Stimulated activated CD4-positive, alpha-beta T cell treated with anti-CD3 and anti-CD28 coated beads, Interleukin-4, amount 100 ng/mL, for 24 hours (primary cell): ENCODE measurements at places on chromosomes 2 and 18.

GRCh38 chr18:8708670-8709069, 3.3 kb downstream of the MTCL1 start:
- DNase-seq: no peak

DNA sequence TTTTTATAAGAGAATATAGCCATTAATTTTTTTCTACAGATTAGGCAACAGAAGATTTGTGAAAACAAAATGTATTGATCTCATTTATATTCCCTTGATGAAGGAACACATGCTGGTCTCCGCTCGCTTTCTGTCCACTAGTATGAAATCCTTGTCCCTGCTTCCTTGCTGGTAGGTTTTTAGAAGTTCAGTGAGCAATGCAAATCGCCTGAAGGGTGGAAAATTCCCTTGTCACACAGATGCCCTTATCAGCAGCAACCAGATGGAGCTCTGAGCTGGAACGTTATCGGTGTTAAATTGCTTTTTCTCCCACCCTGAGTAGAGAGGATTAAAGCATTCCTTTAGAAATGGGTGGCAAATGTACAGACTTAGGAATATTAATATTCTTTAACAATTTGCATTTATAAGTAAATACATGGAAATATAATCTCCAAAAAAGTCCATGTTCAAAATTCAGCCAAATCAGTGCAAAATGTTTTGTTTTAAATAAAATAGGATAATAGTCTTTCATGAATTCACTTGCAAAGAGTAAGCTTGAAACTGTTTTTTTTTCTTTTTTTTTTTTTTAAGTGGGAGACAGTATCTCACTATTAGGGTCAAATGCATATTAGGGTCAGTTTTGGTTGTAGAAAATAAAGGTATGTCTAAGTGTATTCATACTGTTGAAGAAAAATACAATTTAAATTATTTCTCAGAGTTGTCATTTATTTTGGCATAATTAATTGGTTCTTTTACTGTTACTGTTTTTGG, 164.0 kb upstream of the MYO3B start:
- no peak for DNase-seq

- DNase-seq: no peak
Measured at GRCh38 chr2:141555876-141556470, 574.8 kb downstream of the LRP1B start.

DNA sequence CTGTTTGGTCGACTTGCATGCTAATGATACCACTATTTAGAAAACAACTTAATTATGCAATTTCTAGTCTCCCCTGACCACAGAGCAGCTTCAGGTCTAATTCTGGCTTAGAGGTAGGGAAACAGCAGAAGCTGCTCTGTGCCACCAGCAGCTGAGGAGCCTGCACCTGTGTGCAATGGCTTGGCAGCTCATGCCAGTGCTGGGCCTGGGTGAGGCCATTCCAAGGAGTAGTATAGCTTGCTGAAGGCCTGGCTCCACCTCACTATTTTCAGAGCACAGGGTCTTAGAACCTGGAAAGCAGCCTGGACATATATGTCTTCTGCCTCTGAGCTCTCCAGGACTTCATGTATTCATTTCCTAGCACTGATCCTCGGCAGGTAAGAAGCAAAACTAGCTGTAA, 62.8 kb downstream of the SPRED2 start:
- no peak for DNase-seq

DNA sequence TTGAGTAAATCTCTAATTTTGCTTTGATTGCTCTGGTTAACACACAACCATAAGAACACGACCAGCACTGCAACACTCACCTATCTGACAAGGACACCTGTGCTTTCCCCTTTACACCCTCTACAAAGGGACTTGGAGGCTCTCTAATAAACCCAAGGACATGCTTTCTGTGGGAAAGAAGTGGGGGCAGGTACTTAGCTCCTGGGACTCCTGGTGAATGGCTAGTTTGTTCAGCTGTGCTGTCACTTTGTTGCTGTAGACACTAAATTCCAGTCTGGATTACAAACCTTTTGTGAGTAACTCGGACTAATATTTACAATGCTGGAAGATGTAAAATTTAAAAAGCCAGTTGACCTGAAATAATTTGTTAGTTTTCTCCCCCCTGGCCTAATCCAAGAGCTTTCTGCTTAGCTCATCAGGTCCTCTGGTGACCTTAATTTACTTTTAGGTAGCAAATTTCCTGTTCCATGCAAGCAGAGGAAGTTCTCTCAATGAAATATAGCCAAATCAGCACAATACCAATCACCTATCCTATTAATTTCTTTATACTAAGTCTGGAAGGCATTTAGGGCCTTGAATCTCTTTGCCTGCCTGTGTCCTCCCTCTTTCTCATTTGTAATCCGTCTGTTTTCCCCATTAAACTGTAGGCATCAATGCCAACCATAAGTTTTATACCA, 67.5 kb downstream of the PLCL1 start:
- DNase-seq: no peak

DNA sequence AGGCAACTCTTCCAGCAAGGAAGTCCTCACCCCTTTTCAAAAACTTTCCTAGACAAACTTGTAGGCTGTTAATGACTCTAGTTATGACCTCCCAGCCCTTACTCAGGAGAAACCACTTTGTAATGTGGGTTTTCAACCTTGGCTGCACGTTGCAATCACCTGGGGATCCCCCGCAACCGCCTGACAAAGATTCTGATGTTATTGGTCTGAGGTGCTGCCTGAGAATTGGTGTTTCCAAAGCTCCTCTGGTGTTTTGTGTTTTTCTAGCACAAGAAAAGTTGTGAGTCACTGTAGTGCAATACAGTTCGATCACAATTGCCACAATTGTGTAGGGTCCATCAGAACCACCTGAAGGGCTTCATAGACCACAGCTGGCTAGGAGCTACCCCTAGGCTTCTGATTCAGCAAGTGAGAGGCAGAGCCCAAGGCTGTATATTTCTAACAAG, 121.6 kb downstream of the SP100 start:
- no peak for DNase-seq

GRCh38 chr2:172256886-172257285, 154.2 kb upstream of the DLX2 start:
- DNase-seq: no peak
